Heart right ventricle (tissue), 16 donors: ENCODE measurements at places on chromosomes 2 and 18.

- H3K4me3 ChIP-seq = no peak overlapping the region
- no peaks in the 10 kb centered on the region for H3K4me1 ChIP-seq
- no peak overlapping the region for H3K27ac ChIP-seq
- H3K36me3 ChIP-seq = no peaks in the 10 kb centered on the region
- no peak for DNase-seq
These were observed 403.7 kb upstream of the SPRED2 start for GRCh38 chr2:65835975-65836549.

- H3K4me1 ChIP-seq = no peaks in the 10 kb centered on the region
- no peak overlapping the region for H3K4me3 ChIP-seq
- H3K27ac ChIP-seq = no peak overlapping the region
- DNase-seq = no peak
These were observed 36.7 kb downstream of the TRABD2A start for GRCh38 chr2:84844141-84844540.

DNA sequence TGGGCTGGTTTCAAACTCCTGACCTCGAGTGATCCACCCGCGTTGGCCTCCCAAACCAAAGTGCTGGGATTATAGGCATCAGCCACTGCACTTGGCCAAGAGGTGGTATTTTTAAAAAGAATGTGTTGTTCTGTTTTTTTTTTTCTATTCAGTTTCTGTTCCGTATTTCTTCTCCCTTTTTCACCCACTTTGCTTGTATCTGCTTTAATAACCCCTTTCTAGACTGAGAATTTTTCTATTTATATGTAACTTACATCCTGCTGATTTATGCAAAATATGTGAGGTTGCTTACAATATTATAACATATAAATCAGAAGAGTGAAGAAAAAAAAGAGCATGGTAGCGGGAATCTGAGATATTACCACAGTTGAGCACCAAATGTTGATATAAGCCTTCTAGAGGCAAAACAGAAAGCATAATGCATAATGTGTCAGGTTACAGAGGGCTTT lies 17.2 kb upstream of the LYPD6B start:
- no peaks in the 10 kb centered on the region for H3K27me3 ChIP-seq
- H3K4me1 ChIP-seq = no peaks in the 10 kb centered on the region
- no peak for DNase-seq
- no peak overlapping the region for H3K4me3 ChIP-seq
- H3K36me3 ChIP-seq = no peaks in the 10 kb centered on the region
- no peak overlapping the region for H3K27ac ChIP-seq

DNA sequence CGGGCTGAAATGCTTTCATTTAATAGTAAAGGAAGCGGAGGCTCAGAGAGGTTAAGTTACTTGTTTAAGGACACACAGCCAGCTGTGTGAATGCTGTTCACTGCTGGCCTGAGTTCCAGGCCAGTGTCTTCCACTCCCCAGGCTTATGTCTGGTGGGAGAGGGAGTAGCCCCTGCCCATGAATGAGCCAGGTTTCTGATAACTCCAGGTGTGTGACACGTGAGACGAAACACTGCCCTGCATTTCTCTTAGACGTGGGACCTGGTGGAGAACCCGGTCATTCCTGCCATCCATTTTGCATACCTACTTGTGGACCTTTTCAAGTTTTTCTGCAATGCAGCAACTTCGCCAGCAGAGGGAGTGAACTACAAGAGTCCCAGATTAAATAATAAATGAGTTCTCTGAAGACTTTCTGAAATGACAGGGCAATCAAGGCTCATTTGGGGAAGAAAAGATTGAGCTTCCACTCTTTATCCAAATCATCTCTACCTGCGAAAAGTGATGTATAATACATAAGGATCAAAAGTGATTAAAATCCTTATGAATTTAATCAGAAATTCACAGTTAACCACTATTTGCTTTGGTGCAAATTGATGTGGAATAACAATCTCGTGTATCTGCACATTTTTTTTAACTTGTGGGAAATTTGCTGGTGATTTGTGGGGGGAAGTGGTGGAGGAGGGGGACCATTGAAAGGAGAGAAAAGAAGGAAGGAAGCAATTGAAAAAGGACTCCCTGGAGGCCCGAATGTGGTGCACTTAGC lies 79.4 kb upstream of the ASB18 start:
- no peaks in the 10 kb centered on the region for H3K36me3 ChIP-seq
- no peaks in the 10 kb centered on the region for H3K27me3 ChIP-seq
- no peak for DNase-seq
- H3K27ac ChIP-seq = no peak overlapping the region
- H3K4me3 ChIP-seq = no peak overlapping the region

DNA sequence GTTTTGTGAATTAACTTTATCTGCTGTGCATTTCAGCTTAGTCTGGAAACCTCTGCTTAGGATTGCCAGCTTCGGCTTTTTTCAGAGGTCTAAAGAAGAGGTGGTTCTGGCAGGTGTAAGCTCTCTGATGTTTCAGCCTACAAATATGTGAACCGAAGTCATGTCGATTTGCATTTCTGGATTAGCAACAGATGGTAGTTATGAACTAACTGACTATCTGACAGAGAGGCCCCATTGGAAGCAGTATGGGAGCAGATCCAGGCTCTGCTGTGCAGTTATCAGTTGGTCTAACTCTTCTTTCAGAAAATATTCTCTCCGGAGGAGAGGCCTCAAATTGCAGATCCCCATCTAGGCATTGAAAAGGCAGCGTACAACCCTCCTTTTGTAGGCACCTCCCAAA lies 32.7 kb upstream of the SPRED2 start:
- DNase-seq = no peak
- no peak overlapping the region for H3K4me3 ChIP-seq
- no peaks in the 10 kb centered on the region for H3K27me3 ChIP-seq
- no peak overlapping the region for H3K27ac ChIP-seq
- H3K36me3 ChIP-seq = no peaks in the 10 kb centered on the region
